ENCODE measurements at places on chromosomes 4 and X.

DNA sequence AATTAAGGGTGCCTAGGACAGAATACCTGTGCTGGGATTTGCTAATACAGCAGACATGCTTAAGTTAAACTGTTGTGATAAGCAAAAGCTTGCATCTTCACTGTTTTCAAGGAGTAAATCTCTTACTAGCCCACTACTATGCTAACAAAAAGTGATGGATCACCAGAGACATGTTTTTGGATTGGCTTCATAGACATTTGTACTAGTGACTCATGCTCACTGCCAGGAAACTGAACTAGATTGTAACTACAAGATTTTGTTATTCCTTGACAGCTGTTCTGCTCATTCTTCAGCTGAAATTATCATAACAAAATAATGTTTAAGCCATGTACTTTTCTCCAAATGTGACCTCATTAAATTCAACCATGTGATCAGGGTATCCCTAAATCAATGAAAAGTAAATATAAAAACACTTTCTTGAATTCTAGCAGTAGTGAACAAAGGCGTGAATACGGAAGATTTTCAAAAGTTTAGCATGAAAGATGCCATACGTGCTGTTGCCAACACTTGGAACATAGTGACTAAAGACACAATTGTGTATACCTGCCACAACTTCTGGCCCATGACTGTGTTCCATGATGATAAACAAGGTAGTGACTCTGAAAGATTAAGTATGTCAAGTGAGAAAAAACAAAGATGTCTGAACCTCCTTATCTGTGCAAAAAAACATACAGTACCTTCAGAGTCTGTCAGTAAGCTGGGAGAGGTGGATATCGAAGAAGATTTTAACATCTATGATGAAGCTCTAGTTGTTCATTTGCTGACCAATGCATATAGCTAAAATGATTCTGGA, 154.0 kb downstream of the BTC start:
- DNase-seq: no peak

GRCh38 chrX:10831716-10832502, 211.5 kb upstream of the MID1 start:
- DNase-seq: no peak

GRCh38 chr4:164212714-164213113, 541.2 kb upstream of the SMIM31 start:
- DNase-seq: no peak

GRCh38 chr4:80434238-80434637, 98.7 kb downstream of the CFAP299 start:
- DNase-seq: no peak

GRCh38 chrX:46904626-46905025, 7.6 kb upstream of the JADE3 start:
- no peak for DNase-seq

- DNase-seq: no peak
These were observed 34.2 kb downstream of the MMRN1 start for GRCh38 chr4:89928838-89929237.

DNA sequence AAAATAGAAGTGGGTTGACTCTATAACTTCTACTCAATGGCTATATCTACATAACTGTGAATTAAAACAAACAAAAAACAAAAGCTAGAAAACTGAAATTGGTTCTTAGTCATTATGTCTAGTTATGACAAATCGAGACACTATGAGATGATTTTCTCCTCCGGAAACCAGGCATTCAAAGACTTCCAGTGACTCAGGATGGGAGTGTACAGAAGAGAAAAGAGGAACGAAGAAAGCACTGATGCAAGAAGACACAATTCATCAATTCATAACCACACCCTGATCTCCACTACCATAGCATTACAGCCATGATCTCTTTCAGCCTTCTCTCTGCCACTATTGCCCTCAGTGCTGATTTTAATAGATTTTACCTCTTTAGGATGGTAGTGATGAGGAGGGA, 253.6 kb downstream of the CBLL2 start:
- no peak for DNase-seq

GRCh38 chr4:95289028-95289634, 259.6 kb downstream of the UNC5C start:
- DNase-seq: no peak

GRCh38 chr4:92215476-92215875, 88.3 kb upstream of the GRID2 start:
- no peak for DNase-seq

DNA sequence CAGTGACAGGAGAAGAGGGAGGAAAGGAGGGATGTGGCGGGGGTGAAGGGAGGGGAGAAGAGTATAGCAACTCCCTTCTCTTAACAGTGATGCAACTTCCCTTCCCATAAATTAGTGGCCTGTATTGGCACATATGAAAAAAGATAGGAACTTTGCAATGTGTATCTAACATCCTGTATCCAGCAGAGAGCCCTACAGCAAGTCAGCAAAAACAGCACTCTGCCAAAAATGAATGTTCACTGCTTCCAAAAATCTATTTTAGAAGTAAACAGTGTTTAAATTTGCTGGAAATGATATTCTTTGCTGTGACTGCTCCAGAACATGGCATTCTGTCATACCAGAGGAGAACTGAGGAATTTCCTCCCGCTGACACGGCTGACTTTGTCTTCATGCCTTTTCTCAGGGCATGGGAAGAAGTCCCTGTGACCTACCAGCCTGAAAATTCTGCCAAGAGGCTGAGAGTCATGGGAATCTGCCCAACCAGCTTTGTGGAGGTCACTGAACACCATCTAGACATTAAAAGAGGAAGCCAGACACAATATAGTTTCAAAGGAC, 343.4 kb upstream of the RASGEF1B start:
- no peak for DNase-seq

DNA sequence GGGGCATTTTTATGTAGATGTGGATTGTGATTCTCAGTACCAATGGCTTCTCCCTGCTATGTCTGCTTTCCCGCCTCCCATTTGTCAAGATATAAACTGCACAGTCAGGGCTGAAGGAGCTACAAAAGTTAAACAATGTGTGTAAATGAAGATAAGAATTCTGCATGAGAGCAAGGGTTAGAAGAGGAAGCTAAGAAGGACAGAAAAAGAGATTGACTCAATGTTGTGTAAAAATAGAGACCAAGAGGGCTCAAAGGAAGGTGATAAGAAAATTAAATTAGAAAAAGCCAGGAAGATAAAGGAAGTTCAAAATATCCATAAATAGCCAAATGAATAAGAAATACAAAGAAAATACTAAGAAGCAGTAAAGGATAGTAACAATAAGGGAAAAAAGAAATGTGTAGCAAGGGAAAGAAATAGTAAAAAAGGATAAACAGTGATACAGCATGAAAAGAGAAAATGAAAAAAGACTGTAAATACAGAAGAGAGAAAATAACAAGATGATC, 82.5 kb downstream of the AMELX start:
- DNase-seq: no peak

DNA sequence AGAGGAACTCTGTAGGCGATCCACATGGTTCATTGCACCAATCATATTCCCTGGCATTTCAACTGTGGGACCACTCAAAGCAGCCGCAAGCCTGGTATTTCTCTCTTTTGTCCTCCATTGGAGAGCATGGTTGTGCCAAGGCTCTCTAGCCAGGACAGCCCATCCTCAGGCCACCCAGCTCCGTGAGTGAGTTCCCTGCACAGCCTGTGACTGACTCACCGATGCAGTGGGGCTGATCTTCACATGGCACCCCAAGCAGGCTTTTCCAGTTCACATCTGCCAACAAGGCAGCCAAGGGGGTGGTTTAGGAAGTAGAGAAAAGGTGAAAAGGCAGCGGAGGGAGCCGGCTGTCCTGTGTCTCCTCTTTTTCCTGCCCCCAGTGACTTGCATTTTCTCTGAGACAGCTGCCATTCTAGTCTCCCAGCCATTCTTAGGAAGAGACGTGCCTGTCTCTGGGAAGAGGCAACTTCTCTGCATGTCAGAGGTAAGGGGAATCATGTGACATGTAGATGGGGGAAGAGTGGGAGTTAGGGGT, 69.2 kb downstream of the MID1IP1 start:
- DNase-seq: no peak

- peak; percentile 34 for DNase-seq
These were observed 184.4 kb upstream of the CASK start for GRCh38 chrX:42107495-42108488.
